ENCODE measurements at places on chromosomes 2 and 18.

- DNase-seq = no peak
Measured at GRCh38 chr2:127531221-127531648, 4.2 kb upstream of the MYO7B start.

DNA sequence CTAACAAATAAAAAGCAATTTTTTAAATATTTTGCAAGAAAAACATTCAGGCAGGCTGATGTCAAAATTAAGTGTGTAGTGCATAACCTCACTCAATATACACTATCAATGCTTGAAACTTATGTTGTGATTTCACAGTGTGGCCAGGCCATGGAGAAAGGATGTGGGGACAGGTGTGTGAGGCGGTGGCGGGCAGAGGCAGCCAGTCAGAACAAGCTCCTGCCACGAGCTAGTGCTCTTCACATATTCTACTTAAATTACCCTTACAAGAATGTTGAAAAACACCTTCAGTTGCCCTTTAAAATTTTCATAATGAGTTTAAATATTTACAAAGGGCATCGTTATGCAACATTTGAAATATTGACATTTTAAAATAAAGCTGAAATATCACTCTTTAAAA, 43.2 kb downstream of the CYB5A start:
- DNase-seq = no peak

DNA sequence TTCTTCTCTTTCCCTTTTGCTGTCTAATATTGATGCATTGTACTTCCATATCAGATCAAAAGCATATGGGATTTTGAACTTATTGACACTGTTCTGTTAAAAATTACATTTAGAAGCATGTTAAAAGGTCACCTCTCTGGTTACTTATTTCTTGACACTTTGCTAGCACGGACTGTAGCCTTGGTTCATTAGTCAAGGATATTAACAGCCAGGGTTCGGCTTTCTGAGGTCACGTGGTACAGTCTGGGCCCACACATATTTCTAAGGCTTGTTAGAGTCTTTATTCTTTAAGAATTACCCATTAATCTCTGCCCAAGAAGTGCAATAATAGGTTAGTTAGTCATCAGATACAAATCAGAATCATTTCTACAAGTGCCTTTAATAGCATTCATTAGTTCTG, 1035.8 kb upstream of the FANCL start:
- DNase-seq = no peak

DNA sequence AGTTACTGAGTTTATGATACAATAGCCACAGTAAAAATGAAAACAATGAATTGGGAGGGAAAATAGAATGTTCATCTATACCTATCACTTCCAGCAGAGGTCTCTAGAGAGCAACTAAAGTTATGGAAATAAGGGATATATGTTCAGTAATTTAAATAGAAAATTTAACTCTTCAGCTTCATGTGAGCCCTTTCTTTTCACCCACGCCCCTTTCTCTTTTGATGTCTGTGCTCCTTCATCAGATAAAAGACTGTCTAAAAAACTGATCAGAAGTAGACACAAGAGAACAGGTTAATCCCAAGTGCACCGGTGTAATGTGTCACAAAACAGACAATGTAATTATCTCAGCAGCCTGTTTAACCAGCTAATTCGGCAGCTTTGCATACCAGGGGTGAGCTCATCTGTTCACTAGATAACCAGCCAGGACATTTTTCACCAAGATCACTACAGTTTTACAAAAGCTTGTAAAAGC, 238.5 kb upstream of the ERBB4 start:
- DNase-seq = no peak

- DNase-seq = no peak
Measured at GRCh38 chr2:145851730-145852129, 1331.8 kb upstream of the ZEB2 start.

DNA sequence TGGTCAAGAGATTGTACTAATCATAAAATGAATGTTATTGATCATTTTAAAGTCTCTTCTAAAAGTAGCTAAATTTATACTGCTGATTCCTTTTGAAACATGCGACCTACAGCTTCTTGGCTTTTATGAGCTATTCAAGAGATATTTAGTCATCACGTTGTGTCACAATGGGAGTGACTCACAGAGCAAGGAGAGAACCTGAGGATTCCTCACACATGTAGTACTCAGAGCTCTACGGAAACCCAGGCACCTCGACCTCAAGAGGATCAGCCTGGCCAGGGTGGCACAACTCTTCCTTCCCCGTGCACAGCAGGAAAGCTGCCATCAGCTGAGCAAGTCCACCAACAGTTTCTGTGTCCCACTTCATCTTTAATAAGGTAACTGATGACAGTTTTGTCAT, at the start of gene DHRS9:
TSS of gene DHRS9 (plus strand) at position 223 of the 400 bp plus-strand sequence. CDS start 12,019 bp downstream, outside the sequence.
- no peak for DNase-seq

DNA sequence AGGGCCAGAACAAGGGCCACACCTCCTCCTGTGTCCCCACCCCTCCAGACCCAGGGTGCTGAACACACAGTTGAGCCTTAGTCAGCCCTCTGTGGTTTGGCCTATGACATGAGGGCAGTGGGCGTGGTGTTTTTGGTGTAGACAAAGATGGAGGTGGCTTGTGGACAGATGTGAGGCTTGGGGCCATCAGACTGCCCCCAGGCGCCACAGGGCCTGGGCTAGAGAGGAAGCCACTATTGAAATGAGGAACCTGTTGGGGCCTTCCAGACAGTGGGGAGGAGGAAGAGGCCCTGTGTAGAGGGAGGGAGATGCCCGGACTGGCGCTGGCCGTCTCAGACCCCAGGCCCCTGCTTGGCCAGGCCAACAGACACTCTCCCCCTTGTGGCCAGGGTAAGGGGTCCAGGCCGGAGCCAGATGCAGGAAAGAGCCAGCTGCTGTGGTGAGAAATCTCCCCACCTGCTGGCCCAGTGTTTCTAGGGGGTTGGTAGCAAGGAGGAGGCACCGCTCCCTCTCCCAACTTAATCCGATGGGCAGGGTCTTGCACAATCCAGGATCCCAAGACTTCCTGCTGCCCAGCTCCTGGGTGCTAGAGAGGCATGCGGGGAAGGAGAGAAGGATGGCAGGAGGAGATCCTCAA, 53.8 kb downstream of the SMAD7 start:
- DNase-seq = no peak

- DNase-seq = peak; percentile 36
Measured at GRCh38 chr2:114550895-114551793, 108.7 kb downstream of the DPP10 start.

- DNase-seq = no peak
Measured at GRCh38 chr2:207408086-207408794, 121.5 kb upstream of the CREB1 start.

DNA sequence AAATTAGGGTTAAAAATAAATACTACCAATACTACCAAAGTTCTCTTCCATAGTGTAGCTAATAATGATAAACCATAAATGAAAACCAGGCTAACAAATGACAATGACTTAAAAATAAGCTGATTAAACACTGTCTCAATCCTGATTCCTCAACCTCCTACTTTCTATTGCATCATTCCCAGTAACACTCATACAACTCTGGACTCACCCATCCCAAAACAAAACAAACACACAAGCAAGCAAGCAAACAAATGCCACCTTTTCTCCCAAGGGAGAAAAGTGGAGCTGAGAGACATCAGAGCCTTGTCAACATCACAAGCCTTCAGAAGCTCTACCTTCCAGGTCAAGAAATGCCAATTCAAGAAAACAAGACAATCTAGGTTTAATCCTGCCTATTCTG, 620.7 kb downstream of the NYAP2 start:
- DNase-seq = no peak

- no peak for DNase-seq
Measured at GRCh38 chr18:21444465-21445212, 155.9 kb downstream of the ESCO1 start.

GRCh38 chr2:25666218-25666617, 7.2 kb downstream of the DTNB start:
- no peak for DNase-seq

DNA sequence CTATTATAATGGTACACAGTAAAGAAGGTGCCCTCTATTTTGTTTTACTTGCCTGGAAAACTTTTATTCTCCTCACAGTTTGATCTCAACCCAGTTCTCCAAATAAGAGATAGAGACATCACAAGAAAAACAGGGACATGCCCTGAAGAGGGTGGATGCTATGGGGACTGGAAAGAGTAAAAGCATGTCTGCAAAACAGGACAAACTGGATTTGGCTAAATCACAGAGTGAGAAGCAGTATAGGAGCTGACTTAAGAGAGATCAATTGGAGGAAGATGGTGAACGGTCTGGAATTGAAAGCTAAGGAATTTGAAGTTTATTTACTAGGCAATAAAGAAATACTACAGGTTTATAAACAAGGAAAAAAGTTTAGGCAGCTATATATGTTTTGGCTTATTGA, 33.0 kb downstream of the SP140L start:
- DNase-seq = no peak

DNA sequence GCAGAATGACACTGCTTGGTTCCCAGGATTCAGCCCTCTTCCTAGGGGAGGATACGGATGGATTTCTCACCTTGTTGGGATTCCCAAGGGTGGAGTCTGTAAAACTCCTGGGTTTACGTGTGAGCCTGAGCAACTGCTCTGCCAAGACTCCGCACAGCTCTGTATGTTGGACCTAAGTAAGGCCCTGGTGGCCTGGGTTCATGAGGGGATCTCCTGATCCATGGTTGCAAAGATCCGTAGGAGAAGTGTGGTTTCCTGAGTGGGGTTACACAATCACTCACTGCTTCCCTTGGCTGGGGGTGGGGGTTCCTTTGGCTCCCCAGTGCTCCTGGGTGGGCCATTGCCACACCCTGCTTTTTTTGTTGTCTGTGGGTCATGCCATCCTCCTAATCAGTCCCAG, 37.7 kb downstream of the ANKRD12 start:
- DNase-seq = no peak
